NCI-H1092 (cell line): ENCODE measurements at places on chromosomes 6 and 20.

DNA sequence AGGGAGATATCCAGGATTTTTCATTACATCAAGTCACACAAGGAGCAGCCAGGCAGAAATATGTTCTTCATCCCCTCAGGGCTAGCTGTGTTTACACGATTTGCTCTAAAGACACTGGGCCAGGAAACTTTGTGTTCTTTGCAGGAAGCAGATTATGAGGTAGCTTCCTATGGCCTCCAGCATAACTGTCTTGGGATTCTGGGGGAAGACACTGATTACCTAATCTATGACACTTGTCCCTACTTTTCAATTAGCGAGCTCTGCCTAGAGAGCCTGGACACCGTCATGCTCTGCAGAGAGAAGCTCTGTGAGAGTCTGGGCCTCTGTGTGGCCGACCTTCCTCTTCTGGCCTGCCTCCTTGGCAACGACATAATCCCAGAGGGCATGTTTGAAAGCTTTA lies 11.2 kb downstream of the FAM120B start:
- no peak for DNase-seq

GRCh38 chr6:158220786-158221442 lies 52.8 kb downstream of the GTF2H5 start:
- peak; percentile 56 for DNase-seq

DNA sequence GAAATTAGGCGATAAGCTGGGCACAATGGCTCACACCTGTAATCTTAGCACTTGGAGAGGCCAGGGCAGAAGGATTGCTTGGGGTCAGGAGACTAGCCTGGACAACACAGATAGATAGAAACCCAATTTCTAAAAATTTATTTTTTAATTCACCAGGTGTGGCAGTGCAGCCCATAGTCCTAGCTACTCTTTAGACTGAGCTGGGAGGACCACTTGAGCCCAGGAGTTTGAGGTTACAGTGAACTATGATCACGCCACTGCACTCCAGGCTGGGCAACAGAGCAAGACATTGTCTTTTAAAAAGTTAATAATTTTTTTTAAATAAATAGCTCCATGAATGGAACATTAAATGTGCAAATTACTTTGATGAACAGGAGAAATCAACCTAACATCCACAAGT lies 8.2 kb downstream of the ZNF318 start:
- no peak for DNase-seq

DNA sequence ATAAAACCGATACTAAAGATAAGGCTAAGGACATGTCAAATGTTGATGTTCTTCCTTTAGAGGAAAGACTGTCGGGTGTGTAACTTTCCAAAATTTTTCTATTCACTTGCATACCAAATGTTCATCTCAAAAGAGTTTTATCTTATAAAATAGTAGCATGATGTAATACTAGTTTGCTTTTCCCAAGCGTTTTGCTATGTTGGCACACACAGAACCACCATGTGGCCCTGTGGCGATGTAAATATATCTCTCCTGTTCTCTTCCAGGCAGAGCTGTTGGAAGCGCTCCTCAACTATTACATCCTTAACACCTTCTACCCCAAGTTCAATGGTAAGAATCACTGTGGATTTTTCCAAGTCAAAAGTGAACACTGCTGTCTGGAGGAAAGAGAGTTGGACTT lies 26.5 kb downstream of the LBP start:
- DNase-seq, result no peak

GRCh38 chr6:26445934-26446667 lies 5.8 kb downstream of the BTN3A3 start:
- DNase-seq, result no peak

GRCh38 chr6:96934087-96934486 lies 9.6 kb downstream of the KLHL32 start:
- no peak for DNase-seq

DNA sequence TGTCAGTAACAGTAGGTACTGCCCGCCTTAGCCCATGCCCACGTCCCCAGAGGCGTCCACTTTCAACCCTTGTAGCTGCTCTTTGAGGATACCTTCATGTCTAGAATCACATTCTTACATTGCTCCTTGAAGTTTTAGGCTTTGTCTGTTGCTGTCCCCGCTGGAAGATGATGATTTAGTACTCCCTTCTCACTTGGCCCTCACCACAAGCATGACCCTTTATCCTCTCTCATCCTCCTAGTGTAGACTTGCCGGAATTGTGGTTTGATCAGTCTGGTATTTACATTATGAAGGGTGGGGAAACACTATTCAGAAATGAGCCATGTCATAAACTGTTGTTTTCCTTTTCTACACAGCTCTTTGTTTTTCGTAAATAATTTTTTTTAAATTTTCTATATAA lies 87.4 kb downstream of the ARID1B start:
- no peak for DNase-seq

DNA sequence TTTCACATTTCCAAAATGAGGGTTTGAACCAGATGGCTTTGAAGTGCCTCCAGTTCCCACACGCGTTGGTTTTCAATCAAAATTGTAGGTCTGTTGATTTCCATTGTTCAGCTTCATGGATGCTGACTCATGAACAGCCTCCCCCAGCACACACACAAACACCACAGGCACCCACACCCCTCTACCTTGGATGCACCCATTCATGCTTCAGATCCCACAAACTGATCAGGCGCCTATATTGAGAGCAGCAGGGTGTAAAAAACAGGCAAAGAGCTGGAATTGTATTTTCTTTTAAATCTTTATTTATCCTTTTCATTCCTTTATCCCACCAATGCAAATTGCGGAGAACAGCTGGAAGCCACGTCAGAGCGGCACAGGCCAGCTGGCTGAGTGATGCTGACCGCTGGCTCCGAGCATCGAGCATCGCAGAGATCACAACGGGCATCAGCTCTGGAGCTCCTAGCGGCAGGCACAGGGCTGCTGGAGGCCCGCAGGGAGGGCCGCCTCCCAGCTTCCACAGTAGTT lies 29.3 kb upstream of the TBC1D7 start:
- no peak for DNase-seq

DNA sequence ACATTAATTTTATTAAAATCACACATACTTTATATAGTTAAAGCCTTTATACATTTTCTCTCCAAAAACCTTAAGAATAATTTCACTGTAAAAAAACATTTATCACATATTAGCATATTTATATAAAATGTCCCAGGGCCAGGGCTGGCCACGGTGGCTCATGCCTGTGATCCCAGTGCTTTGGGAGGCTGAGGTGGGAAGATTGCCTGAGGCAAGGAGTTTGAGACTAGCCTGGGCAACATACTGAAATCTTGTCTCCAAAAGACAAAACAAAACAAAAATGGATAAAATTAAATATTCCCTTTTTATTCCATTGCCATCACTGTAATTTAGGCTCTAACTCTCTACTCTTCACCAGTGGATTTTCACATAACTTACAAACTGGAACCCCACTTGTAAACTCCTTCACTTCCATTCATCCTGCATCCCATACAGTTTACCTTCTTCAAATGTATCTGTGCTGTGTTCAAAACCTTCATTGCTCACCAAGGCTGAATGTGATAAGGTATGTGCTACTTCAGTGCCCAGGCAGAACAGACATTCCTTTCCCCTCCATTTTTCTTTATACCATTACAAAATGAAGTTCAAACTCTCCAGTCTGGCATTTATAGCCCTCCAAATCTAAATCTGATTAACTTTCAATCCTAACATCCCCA lies 42.9 kb upstream of the PIM1 start:
- no peak for DNase-seq

DNA sequence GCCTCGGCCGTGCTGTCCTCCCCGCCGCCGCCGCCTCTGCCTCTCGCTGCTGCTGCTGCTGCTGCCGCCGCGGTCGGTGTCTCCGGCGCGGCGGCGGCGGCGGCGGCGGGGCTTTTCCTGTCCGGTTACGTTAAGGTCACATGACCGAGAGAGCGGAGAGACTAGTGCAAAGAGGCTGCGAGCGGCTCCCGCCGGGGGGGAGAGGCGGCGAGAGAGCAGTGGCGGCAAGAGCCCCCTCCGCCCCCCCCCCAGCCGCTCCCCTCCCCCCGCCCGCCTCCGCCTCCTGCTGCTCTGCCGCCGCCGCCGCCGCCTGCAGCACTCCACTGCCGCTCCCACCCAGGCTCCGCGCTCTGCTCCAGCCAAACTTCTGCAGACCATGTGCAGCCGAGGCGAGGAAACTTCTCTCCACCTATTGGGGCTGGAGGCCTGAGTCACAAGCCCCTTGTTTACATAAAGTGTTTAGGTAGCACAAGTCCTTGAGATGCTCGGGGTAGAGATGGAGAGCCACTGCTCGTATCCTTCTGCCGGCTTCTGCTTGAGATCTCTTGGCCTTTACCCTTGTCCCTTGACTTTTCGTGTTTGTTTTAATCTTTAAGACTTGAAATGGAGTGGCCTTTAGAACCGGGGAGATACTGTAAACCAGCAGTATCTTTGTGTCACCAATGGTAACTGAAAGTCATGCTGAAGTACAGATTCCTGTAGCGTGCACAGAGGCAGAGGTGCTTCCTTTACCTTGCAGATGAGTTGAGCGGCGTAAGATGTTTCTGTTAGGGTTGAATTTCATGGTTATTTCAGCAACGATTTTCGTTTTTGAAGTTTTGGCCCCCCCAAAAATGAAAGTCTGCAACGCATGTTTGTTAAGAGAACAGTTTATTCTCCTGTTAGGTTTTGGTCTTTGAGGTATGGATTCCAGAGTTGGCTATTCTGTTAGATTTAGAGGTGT lies at the start of gene ZBTB2:
Gene ZBTB2, minus strand, starts transcription at position 89 of the 943 bp plus-strand sequence. CDS start 17,922 bp downstream, outside the sequence.
- peak; percentile 46 for DNase-seq

DNA sequence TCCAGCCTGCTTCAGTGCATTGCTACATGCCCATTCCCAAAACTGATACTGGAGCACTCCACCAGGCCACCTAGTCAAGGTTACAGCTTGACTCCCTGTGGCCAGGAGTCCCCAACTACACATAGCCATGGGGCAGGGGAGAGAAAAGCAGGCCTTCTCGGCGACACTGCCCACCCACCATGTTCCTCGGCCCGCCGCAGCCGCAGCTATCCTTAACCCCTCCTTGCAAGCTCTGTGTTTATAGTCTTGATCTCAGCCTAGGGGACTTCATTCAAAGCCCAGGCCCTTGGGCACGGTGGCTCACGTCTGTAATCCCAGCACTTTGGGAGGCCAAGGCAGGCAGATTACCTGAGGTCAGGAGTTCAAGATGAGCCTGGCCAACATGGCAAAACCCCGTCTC lies 39.2 kb upstream of the FAM50B start:
- no peak for DNase-seq

GRCh38 chr20:62790075-62790474 lies 6.2 kb upstream of the MRGBP start:
- DNase-seq, result no peak

DNA sequence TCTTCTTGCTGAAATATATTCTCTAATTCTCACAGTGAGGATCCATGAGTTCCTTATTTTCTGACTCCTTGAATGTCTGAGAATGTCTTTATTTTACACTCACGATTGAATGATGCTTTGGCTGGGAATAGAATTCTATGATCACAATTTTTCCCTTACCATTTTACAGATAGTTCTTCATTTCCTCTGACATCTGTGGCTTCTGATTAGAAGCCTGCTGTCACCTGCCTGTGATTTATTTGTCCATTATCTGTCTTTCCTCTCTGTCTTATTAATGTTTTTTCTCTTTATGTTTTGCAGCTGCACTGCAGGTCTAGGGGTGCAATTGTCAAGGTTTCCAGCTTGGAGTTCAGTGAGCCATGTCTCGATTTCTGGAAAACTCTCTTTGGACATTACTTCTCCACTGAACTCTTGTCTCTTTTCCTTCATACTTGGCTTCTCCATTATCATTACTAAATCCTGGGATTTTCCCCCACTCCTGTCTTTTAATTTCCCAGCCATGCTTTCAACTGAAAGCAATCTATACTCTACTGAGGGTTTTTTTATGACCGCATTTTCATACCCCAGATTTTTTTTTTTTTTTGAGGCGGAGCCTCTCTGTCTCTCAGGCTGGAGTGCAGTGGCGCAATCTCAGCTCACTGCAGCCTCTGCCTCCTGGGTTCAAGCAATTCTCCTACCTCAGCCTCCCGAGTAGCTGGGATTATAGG lies 121.2 kb upstream of the PRND start:
- no peak for DNase-seq

DNA sequence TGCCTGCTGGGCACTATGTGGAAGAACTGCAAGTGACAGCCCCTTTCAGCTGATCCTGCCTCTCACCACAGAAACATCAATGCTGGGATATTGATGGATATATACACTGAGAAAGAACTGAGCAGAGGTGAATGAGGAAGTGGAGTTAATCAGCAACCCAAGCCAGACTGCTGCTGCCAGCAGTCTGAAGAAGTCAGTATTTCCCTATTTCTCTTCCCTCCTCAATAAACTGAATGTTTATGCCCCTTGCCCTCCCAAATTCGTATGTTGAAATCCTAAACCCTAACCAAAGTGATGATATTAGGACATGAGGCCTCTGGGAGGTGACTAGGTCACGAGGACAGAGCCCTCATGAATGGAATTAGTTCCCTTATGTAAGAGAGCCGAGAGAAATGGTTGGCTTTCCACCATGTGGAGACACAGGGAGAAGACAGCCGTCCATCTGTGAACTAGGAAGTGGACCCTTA lies 76.3 kb downstream of the CDK19 start:
- no peak for DNase-seq

- DNase-seq, result no peak
Measured at GRCh38 chr6:104537872-104538271, 321.8 kb downstream of the HACE1 start.

DNA sequence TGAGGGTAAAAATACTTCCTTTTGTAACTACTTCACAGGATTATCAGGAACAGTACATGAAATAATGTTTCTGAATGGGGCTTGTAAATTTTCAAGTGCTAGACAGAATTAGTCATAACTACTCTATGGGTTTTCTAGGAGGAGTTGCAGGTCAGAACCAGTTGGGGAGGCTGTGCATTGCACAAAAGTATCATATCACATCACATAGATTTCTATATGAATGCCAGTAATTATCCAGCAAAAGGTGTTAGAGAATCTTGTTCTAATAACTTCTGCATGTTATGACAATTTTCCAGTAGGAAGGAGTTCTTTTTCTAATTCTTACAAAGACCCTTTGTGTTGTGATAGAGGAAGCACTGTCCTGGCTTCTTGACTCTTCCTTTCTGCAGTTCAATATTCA lies 551.6 kb downstream of the COL12A1 start:
- DNase-seq, result no peak

- no peak for DNase-seq
Measured at GRCh38 chr20:56631990-56632327, 2.9 kb downstream of the TFAP2C start.

DNA sequence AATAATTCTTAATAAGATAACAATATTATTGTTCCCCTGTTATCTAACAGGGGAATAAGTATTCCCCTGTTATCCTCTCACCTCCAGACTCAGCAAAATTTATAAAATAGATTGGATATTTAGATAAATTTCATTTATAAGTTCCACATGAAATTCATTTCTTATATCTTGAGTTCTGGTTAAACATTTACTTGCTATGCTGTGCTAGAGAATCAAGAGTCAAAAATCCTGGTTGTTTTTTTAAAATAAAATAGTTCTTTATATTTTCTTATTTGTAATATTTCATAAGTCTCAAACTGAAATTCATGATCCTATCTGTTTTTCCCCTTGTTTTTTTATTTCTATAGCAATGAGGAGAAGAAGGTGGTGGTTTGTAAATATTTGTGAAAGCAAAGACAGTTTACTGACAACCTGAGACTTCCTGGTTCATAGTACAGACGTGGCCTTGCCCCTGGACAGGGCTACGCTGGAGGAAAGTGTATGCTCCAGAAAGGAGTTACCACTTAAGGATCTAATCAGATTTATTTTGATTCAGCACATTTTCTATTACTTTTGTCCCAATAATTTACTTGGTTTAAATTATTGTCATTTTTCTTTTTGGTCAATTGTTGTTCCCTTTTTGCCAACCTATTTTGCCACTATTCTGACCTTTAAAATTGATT lies 37.8 kb upstream of the MARCKS start:
- no peak for DNase-seq
